Aorta (tissue), 5 donors: ENCODE measurements at places on chromosomes 6 and 20. TPM values are rescaled to one million over a fixed set of nuclear protein-coding genes. Genes with fewer than 3 reads are reported as not detected.

- no peak for DNase-seq
- H3K27ac ChIP-seq = peak overlapping the region; percentile 31
- H3K4me3 ChIP-seq = no peak overlapping the region
- no peaks in the 10 kb centered on the region for H3K27me3 ChIP-seq
- H3K36me3 ChIP-seq = no peaks in the 10 kb centered on the region
Measured at GRCh38 chr6:155493026-155493693, 37.5 kb upstream of the NOX3 start.

- peak overlapping the region; percentile 99 for H3K4me3 ChIP-seq
- H3K36me3 ChIP-seq = no peaks in the 10 kb centered on the region
- no peaks in the 10 kb centered on the region for H3K4me1 ChIP-seq
- H3K27me3 ChIP-seq = no peaks in the 10 kb centered on the region
- H3K27ac ChIP-seq = peak overlapping the region; percentile 81
Measured at GRCh38 chr6:8434727-8435092, 635 bp downstream of the SLC35B3 start.

DNA sequence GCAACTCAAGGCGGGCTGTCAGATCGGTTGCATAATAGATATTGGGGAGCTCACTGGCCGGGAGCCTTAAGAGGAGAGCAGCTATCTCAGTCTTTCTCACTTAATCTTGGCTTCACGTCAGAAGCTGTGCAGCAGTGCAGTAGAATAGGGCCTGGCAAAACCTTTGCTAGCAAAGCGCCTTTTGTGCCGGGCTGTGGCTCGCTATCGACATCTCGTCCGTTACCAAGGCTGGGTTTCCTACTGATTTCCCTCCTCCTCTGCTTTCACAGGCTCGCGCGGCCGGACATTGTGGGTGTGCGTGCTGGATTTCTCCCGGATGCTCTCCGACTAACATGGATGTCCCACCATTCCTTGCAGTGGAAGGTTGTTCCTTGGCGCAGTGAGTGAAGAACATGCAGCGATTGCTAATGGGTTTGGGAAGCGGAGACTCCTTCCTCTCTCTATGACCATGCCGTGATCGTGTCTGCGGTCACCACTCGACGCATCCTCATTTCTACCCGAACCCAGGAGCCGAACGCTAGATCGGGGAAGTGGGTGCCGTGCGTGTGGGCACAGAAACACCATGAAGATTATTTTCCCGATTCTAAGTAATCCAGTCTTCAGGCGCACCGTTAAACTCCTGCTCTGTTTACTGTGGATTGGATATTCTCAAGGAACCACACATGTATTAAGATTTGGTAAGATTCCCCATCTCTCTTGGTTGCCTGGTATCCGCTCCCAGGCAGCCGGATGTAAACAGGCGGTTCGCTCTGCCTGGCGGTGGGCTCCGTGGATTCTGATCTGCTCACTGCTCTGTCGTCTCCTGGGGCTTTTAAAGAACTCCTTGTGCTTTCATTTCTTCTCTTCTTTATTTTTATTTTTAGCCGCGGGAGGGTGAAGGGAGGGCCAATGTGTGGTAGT, 5.5 kb downstream of the GRIK2 start:
- no peak for DNase-seq
- no peaks in the 10 kb centered on the region for H3K36me3 ChIP-seq
- peaks cover 2% of the 10 kb centered on the region for H3K27me3 ChIP-seq
- no peak overlapping the region for H3K4me3 ChIP-seq
- no peaks in the 10 kb centered on the region for H3K4me1 ChIP-seq

DNA sequence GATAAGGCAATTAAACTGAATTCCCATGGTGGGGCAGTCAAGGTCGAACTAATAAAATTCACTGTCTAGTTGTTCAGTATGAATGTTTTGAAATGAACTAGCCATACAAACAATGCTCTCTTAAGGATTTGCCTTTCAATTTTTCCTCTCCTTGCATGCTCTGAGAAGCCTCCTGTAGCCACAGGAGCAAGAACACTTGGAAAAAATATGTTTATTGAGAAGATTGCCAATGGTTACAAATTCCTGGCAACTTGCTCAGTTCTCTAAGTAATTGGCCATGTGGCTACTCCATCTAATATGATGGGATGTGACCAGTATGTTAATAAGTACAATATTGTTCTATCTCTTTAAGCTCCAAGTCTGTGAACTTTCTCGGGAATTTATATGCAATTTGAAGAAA, 49.4 kb downstream of the FUT9 start:
- no peak for DNase-seq
- no peak overlapping the region for H3K27ac ChIP-seq
- H3K4me1 ChIP-seq = no peaks in the 10 kb centered on the region
- H3K36me3 ChIP-seq = no peaks in the 10 kb centered on the region
- H3K4me3 ChIP-seq = no peak overlapping the region

The RIPPLY2 gene
- total RNA-seq = not detected

DNA sequence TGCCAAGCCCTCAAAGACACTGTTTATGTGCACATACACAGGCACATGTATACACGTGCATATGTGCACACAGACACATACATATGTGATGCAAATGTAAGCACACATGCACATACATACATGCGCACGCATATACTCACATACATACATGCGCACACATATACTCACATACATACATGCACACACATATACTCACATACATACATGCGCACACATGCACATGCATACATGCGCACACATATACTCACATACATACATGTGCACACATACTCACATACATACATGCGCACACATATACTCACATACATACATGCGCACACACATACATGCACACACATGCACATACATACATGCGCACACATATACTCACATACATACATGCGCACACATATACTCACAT, 20.5 kb upstream of the FOXQ1 start:
- H3K27me3 ChIP-seq = no peaks in the 10 kb centered on the region
- no peaks in the 10 kb centered on the region for H3K4me1 ChIP-seq
- H3K36me3 ChIP-seq = no peaks in the 10 kb centered on the region
- DNase-seq = no peak
- H3K27ac ChIP-seq = no peak overlapping the region

DNA sequence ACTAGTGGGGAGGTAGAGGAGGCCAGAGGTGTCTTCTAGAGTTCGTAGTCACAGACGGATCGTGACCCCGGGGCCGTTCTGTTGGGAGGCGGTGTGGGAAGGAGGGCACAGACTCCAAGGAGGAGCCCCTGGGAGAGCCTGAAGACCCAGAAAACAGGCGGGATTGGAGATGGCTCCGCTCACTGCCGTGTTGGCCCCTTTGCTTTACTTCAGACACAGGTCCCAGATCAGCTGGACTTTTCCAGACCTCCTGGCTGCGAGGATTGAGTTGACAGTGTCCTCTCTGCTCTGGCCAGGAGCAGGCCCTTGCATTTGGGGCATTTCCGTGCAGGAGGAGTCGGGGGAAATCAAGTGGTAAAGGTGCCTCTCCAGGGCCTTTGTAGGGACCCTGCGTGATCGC, 112.9 kb downstream of the ARMC2 start:
- H3K27me3 ChIP-seq = no peaks in the 10 kb centered on the region
- H3K27ac ChIP-seq = no peak overlapping the region
- no peaks in the 10 kb centered on the region for H3K36me3 ChIP-seq

DNA sequence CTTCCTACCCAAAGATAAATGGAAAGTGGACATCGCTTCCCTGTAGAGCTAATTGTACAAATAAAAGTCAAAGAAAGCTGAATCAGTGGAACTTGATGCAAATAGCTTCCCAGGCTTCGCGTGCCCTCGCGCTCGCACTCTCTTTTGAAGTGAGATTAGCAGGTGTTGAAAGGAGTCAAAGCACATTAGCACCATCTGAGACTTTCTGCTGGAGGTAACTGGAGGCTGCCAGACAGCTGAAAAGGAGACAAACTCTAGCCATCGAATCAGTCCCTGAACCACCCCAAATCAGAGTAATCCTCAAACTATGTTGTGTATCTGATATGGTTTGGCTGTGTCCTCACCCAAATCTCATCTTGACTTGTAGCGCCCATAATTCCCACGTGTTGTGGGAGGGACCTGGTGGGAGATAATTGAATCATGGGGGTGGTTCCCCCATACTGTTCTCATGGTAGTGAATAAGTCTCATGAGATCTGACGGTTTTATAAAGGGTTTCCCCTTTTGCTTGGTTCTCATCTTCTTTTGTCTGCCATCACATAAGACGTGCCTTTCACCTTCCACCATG, 23.7 kb downstream of the SULF2 start:
- no peaks in the 10 kb centered on the region for H3K27me3 ChIP-seq
- no peak overlapping the region for H3K27ac ChIP-seq
- H3K36me3 ChIP-seq = no peaks in the 10 kb centered on the region
- H3K4me1 ChIP-seq = no peaks in the 10 kb centered on the region
- DNase-seq = no peak

- H3K27ac ChIP-seq = no peak overlapping the region
- H3K36me3 ChIP-seq = no peaks in the 10 kb centered on the region
- H3K27me3 ChIP-seq = no peaks in the 10 kb centered on the region
- no peaks in the 10 kb centered on the region for H3K4me1 ChIP-seq
- no peak overlapping the region for H3K4me3 ChIP-seq
- DNase-seq = no peak
Measured at GRCh38 chr6:88670369-88670768, 293.0 kb downstream of the RNGTT start.

The ADGRF4 gene
- not detected for total RNA-seq

DNA sequence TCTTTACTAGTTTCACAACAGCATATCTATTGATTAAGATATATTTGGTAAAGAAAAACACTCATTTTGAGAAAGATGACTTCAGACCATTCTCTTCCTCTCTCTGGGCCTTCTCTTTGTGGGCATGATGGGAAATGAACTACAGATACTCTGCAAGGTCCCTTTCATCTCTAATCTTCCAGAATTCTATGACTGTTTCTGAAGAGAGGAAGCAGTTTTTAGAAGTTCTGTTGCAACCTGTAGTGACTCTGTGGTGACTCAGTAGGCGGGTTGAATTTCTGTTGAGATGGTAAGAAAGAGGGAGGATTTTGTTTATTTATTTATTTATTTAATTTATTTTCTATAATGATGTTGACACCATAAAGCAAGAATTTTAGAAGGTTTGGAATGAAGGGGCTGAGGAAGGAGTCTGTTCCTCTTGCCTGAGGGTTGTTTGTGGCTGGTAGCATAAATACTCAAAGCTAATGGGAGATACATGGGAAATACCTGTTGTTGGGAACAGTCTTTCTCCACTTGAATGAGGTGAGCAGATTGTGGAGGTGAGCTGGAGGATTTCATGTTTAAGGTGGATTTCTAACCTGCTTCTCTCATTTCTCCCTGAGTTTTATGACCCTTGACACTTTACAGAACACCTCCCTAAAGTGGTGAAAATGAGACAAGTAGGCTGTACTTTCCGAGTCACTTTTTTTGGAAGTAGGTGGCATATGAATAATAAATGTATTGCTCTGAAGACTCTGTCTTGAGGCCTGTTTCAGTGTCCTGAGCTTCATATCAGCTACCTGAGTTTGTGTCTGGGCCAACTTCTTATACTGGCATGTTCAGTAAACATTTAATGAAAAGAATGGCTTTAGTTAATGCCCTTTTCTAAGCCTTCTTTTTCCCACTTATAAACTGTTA, 15.0 kb downstream of the ACSS2 start:
- no peak overlapping the region for H3K4me3 ChIP-seq
- no peaks in the 10 kb centered on the region for H3K27me3 ChIP-seq
- DNase-seq = no peak
- peak overlapping the region; percentile 36 for H3K27ac ChIP-seq
- H3K36me3 ChIP-seq = no peaks in the 10 kb centered on the region

The HLA-A gene
- 468 TPM for total RNA-seq

The BTN1A1 gene
- not detected for total RNA-seq

DNA sequence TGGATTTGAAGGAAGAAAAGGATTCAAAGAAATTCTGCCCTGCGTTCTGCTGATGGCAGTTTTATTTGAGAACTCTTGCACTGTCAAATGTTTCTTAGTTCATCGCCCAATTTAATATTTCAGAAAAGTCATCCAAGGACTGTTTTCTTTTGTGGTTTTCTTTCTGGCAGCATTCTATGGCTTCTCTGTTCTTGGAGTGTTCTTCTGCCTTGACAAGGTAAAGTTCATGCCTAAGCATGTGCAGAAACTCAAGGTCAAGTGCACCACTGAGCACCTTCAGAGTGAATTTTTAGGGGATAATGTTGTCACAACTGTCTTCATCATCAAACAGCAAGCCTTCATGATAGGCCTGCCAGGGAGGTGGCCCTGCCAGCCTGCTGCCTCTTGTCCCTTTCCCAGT, 225.6 kb downstream of the PLCB1 start:
- no peaks in the 10 kb centered on the region for H3K27me3 ChIP-seq
- H3K36me3 ChIP-seq = no peaks in the 10 kb centered on the region
- H3K4me1 ChIP-seq = no peaks in the 10 kb centered on the region
- H3K4me3 ChIP-seq = no peak overlapping the region

DNA sequence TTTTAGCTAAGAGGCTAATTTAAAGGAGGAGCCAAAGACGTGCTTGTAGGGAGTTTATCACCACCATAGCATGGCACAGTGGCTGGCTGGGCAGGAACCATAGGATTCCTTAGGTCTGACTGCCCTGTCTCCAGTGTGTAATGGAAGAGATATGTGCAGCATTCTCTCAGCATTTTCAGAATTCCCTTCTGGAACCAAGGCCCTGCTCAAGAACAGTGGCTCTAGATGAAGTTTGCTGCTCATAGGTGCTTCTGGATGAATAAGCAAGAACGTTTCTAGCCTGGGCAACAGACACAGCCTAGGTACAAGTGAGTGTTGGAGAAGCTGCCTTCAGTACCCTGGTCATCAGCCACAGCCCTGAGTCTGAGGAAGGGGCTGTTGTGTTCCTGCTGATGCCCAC, 69.1 kb downstream of the LCA5 start:
- no peaks in the 10 kb centered on the region for H3K36me3 ChIP-seq
- no peaks in the 10 kb centered on the region for H3K27me3 ChIP-seq
- H3K27ac ChIP-seq = no peak overlapping the region
- no peak for DNase-seq
- H3K4me3 ChIP-seq = no peak overlapping the region

- peaks cover 3% of the 10 kb centered on the region for H3K27me3 ChIP-seq
- no peak overlapping the region for H3K27ac ChIP-seq
- no peaks in the 10 kb centered on the region for H3K36me3 ChIP-seq
- no peaks in the 10 kb centered on the region for H3K4me1 ChIP-seq
Measured at GRCh38 chr6:16903470-16903869, 142.2 kb upstream of the ATXN1 start.

DNA sequence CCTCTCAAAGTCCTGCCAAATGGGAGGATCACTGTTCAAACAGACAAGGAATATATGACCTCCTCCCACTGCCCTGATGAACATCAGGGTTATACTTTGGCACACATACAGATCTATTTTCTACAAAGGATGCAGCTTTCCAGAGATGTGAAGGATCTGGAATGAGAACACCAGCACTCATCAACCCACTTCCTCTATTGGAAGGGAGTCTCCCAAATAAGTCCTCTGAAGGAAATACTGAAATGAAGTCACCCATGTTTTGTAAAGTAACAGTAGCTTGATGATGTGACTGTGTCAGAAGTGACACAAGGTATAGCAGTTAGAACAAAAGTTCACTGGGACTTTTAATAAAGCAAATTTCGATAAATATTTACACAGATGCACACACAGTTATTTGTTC, 104.9 kb downstream of the OGFRL1 start:
- no peaks in the 10 kb centered on the region for H3K36me3 ChIP-seq
- peaks cover 8% of the 10 kb centered on the region for H3K4me1 ChIP-seq
- no peak overlapping the region for H3K4me3 ChIP-seq
- H3K27me3 ChIP-seq = no peaks in the 10 kb centered on the region

- peak overlapping the region; percentile 68 for H3K27ac ChIP-seq
- no peaks in the 10 kb centered on the region for H3K36me3 ChIP-seq
- H3K4me3 ChIP-seq = no peak overlapping the region
- no peaks in the 10 kb centered on the region for H3K27me3 ChIP-seq
- peaks cover 4% of the 10 kb centered on the region for H3K4me1 ChIP-seq
Measured at GRCh38 chr6:1864496-1864895, 254.8 kb downstream of the FOXC1 start.
